ENCODE measurements at places on chromosomes 2 and 18.
A peak's percentile ranks its signal among the peaks of the same experiment; 100 is the strongest.

DNA sequence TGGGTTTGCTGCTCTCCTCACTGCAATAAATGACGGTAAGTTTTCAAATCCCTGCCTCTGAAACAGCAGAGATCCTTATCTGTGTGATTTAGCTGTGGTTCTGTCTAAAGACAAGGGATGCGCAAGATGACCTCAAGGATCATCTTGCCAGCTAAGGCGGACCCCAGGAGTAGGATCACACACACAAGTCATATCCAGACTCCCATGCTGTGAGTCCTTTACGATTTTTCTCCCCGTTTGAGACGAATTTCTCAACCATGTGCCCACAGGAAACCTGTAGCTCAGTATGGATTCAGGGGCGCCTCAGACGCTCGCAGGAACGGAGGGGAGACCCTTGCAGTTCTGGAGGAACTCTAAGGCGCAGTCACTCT, 11.1 kb upstream of the DCTN1 start:
- DNase-seq = no peak

- no peak for DNase-seq
Observed at GRCh38 chr2:199607914-199608313, 150.2 kb upstream of the SATB2 start.

- peak; percentile 20 for DNase-seq
Observed at GRCh38 chr18:6219116-6219717, 195.5 kb downstream of the L3MBTL4 start.

GRCh38 chr2:143347901-143348414, 218.7 kb downstream of the ARHGAP15 start:
- no peak for DNase-seq

DNA sequence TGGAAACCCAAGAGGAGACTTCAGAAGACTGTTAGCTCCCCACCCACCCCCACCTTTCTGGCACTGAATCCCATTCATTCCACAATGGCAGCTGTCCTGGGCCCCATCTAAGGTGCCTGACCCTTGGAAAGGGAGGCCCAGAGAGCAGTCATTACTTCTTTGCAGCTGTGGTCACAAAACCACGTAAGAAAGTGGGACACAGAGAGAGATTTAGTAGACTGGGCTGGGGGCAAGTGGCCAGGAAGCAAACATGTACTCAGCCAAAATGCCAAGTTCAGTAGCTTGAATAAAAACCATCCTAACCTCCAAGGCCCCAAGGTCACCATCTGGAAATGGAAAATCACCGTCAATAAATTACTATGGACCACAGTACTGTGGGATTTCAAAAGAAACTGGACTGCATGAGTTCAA, 381.4 kb downstream of the TNS1 start:
- DNase-seq = no peak

GRCh38 chr18:23857756-23858155, 156.8 kb upstream of the TTC39C start:
- no peak for DNase-seq

- no peak for DNase-seq
Observed at GRCh38 chr2:30777661-30778505, 29.4 kb downstream of the CAPN13 start.

- DNase-seq = peak; percentile 32
Observed at GRCh38 chr2:217789003-217789735, 213.6 kb downstream of the TNS1 start.

GRCh38 chr2:61419129-61419528, 51.8 kb downstream of the USP34 start:
- DNase-seq = no peak

- DNase-seq = no peak
Observed at GRCh38 chr2:52144590-52144989, 1112.7 kb upstream of the NRXN1 start.

DNA sequence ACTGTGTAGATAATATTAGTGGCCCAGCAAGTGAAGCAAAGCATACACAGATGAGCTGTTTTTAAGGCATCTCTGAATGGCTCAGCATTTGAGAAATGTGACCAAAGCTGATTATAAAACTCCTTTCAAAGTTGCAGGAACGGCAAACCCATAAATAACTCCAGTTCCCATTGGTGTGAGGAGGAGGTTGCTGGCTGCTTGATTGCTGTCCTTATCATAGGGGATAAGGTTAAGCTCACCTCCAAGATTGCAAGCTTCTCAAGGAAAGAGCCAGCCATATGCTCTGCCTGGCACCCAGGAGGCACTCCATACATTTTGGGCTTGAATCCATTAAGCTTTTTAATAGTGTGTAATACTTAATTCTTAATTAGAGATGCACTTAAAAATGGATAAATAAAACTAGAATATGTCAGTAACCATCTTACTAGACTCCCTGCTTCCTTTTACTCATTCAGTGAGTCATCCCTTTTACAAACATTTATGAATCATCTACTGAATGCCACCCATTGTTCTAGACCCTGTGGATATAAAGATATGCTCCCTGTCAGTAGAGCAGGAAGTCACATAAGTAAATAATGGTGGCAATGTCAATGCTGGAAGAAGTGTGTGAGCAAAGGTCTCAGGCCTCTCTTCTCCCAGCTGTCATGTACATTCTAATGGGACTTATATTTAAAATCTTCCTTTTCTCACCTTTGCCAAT, 99.3 kb downstream of the SPATS2L start:
- peak; percentile 82 for DNase-seq

GRCh38 chr2:149819356-149819957, 231.9 kb upstream of the MMADHC start:
- DNase-seq = no peak

- DNase-seq = peak; percentile 18
Observed at GRCh38 chr18:25229081-25229480, 122.9 kb downstream of the ZNF521 start.

DNA sequence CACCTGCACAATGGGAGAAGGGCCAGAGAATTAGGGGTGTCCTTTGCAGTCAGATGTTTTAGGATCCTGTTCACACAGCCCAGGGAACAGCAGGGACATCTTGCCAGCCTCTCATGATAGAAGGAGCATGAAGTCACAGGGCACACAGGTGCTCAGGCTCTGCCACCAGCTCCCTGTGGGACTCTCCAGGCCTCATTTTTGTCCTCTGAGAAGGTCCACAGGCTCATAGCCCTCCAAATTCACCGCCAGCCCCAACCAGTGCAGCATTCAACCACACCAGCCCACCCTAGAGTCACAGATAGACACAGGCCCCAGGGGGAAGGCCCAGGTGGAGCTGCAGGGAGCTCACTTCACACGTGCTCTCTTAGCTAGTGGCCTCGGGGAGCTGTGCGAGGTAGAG, 391.7 kb downstream of the TNS1 start:
- DNase-seq = no peak

- no peak for DNase-seq
Observed at GRCh38 chr2:28689771-28690170, 61.9 kb upstream of the PPP1CB start.

GRCh38 chr2:201194097-201194496, 11.2 kb downstream of the CASP10 start:
- DNase-seq = no peak

DNA sequence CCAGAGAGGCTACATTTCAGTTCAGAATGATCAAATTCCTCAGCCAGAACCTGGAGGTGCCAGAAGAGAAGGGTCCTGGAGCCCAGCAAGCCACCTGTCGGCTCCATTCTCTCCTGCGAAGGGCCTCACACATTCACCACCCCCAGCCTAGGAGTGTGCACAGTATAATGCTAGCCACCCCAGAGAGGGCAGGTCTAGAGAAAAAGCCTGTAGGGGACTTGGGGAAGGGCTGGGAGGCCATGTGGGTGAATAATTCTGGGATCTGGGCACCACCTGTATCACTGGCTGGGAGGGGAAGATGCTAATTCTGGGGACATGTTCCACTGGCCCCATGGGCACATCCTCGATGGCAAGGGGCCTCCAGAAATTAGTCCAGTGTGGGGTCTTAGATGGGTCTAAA, 127.6 kb upstream of the HNMT start:
- no peak for DNase-seq

GRCh38 chr2:230179907-230180306, 39.9 kb downstream of the SP110 start:
- no peak for DNase-seq

GRCh38 chr18:69490072-69490471, 89.4 kb downstream of the DOK6 start:
- DNase-seq = no peak

GRCh38 chr2:148028781-148029180, 7.9 kb downstream of the MBD5 start:
- no peak for DNase-seq

- DNase-seq = no peak
Observed at GRCh38 chr2:68748568-68748967, 14.0 kb downstream of the ARHGAP25 start.

DNA sequence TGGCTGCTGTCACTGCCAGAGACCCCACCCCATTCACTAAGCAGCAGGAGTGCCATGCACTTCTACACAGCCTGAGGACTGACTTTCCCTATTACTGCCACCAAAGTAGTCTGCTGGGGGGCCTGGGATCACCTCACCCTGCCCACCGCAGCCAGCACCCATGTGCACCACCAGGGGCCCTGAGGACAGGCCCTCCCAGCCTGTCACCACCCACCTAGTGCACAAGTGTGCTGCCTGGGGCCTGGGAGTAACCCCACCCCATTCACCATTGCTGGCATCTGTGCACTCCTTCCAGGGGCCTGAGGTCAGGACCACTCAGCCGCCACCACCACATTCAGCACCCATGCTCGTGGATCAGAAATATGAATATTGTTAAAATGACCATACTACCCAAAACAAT, 247.8 kb upstream of the NCKAP5 start:
- DNase-seq = no peak

DNA sequence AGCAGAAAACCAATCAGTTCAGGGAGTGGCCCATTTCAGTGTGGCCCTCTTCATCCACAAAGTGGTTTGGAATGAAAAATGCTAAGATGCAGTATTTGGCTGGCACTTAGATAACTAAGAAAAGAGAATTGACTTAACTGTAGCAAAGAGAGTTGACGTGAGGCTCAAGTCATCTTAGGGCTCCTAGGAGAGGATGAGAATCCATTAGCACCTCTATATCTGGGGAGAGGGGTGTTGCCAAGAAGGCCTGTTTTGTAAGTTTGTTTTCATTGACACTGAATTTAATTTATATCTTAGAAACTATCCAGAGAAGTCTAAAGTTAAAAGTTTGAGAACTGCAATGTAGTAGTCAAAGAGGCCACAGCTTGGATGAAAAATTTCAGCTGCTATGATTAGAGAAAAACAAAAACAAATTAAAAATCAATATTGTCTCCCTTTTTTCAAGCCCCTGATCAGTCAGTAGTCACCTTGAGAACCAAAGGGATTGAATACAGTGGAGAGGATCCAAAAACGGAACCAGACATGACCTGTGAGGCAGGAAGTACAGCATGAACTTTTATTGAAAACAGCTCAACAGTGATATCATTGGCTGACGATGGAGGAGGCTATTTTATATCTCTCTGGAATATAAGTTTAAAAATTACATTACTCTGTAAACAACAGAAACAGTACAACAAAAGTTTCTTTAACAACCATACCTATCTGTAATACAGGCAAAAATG, 52.7 kb downstream of the PHLPP1 start:
- no peak for DNase-seq

DNA sequence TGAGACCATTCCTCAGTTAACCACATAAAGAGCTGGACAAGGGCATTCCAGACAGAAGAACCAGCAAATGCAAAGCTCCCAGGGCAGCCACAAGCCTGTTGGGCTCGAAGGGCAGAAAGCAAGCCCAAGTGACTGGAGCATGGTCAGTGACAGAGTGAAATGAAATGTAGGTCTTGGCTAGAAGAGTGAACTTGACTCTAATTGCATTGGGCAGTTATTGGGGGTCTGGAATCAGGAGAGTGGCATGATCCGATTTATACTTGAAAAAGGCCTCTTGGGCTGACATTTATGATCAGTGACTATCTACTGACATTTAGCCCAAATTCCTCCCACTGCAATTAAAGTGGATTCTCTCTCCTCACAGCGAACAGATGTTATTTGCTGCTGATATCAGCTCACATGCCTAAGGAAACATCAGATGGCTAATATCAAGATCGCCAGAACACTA, 152.5 kb upstream of the KLF7 start:
- DNase-seq = no peak

- DNase-seq = no peak
Observed at GRCh38 chr2:162574615-162575452, 230.9 kb downstream of the GCA start.

DNA sequence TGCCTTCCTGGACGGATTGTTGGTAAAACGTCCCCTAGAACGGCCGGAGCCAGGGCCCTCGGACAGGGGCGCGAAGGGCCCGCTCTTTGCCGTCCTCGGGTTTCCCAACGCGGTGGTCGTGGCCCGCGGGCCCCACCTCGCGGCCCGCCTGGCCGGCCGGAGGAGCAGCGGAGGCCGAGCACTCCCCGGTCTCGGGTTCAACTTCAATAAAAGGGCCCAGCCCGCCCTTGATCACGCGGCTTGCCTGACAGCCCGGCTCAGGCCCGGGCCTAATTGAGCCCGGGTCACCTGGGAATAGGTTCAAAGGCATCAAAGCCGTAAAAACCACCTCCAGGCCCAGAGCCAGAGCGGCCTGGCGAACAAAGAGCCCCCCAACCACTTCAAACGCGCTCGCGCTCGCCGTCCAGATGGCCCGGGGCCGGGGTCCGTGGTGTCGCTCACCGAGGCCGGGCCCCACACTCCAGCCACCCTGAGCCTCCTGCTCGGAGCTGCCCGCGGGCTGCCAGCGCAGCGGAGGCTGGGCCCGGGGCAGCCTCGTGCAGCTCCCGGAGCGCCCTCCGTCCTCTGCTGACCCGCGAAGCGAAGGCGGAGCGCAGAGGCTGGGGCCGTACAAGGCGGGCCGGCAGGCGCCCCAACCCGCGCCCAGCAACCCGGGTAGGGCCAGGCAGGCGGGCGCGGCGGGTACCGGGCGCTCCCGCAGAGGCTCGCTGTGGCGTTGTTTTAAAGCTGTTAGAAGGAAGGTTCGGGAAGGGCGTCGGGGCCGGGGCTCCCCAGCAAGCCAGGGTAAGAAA, 1.1 kb upstream of the TWIST2 start:
- DNase-seq = no peak

DNA sequence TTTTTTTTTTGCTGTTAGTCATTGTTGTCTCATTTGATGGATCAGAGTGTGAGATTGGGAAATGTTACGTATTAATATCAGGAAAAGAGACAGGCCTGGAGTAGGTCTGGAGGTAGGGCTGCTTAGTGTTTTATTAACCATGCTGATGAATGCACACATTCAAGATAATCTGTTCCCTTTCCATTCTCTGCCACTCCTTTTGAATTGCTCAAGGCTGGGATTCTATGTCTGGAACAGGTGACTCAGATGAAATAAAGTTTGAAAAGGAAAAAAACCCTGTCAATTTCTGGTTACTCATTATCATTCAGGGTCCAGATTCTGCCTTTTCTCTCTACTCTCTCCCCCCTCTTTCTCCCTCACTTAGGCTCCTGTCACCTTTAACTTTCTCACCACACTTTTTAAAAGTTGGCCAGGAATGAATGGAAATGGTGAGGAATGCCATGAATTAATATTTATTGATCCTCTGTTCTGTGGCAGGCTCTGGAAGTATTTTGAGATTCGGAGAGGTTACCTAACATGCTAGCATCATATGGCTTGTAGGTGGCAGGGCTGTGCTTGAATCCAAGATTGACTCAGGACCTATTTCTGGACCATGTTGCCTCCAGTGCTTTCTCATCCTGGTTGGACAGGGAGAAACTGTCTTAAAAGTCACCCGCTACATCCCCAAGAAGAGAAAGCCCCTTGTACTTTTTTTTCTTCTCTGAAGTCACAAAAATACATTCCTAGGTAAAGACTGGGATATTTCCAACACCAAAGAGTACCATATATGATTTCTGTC, 40.2 kb downstream of the MAP4K4 start:
- DNase-seq = no peak

All from NCI-H748 treated with DMSO at 0.1 percent for 48 hours (cell line).